ENCODE measurements at places on chromosomes 5 and 9. TPM values are rescaled to one million over a fixed set of nuclear protein-coding genes. Genes with fewer than 3 reads are reported as not detected.

DNA sequence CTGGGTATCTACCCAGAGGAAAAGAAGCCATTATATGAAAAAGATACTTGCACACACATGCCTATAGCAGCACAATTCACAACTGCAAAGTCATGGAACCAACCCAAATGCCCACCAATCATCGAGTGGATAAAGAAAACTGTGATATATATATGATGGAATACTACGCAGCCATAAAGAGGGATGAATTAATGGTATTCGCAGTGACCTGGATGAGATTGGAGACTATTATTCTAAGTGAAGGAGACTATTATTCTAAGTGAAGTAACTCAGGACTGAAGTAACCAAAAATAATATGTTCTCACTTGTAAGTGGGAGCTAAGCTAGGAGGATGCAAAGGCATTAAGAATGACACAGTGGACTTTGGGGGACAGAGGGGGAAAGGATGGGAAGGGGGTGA lies 30.0 kb upstream of the GABBR2 start:
- no peaks in the 10 kb centered on the region for H3K36me3 ChIP-seq
- no peak for DNase-seq
- H3K27ac ChIP-seq, result no peak overlapping the region

DNA sequence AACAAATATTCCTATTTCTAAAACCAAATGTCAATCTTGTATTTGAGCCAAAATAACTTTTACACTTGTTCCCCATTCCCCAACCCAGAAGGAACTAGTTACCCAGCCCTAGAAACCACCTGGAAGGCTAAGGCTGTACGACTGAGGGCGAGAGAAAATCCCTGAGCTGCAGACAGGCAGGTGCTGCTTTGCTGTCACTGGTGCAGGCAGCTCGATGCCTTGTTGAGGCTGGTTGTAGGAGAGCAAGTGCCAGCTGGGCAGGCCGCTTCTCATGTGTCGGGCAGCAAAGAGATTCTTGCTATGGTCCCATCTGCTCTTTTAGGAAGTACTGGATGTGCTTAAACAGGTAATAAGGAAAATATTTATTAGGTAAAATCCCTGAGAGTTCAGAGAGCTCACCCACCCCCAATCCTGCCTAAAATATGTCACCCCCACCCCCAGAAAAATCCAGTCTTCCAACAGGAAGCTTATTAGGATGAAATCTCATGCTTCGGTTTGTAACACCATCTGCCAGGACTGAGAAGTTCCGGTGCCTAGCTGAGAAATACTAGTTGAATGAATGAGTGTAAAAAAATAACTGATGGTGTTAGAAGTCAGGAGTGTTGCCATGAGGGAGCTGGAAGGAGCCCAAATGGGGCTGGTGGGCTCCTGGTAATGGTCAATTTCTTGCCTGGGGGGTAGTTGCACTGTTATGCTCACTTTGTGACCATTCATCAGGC lies 91.1 kb upstream of the DMRT1 start:
- DNase-seq, result no peak
- H3K4me1 ChIP-seq, result peaks cover 21% of the 10 kb centered on the region
- no peak overlapping the region for H3K4me3 ChIP-seq
- H3K27ac ChIP-seq, result no peak overlapping the region
- H3K36me3 ChIP-seq, result no peaks in the 10 kb centered on the region

GRCh38 chr5:90408571-90409317 lies 812 bp downstream of the CETN3 start:
- peaks cover 3% of the 10 kb centered on the region for H3K36me3 ChIP-seq
- peak overlapping the region; percentile 95 for H3K27ac ChIP-seq
- H3K27me3 ChIP-seq, result no peaks in the 10 kb centered on the region

GRCh38 chr5:20833081-20833627 lies 845.2 kb upstream of the CDH18 start:
- no peaks in the 10 kb centered on the region for H3K27me3 ChIP-seq
- H3K36me3 ChIP-seq, result no peaks in the 10 kb centered on the region
- H3K4me3 ChIP-seq, result no peak overlapping the region
- no peaks in the 10 kb centered on the region for H3K4me1 ChIP-seq

Gene MSX2
- not detected for total RNA-seq

Gene MARVELD2
- 1.1 TPM for total RNA-seq
